Ovary (tissue), 10 donors: ENCODE measurements at places on chromosomes 5 and 9. TPM values are rescaled to one million over a fixed set of nuclear protein-coding genes. Genes with fewer than 3 reads are reported as not detected.
A peak's percentile ranks its signal among the peaks of the same experiment; 100 is the strongest.

SKP2 gene
- total RNA-seq, result 13.7 TPM

SPATA31A3 gene
- not detected for total RNA-seq

TLE1 gene
- 57.1 TPM for total RNA-seq

ABCA1 gene
- total RNA-seq, result 7.9 TPM

RPL7A gene
- 5,253 TPM for total RNA-seq

CAAP1 gene
- 10.0 TPM for total RNA-seq

MSMP gene
- total RNA-seq, result not detected

RFX3 gene
- total RNA-seq, result 22.7 TPM

GRCh38 chr5:86320266-86320665 is 297.5 kb upstream of the COX7C start:
- H3K36me3 ChIP-seq, result no peaks in the 10 kb centered on the region
- no peak for DNase-seq
- no peak overlapping the region for H3K27ac ChIP-seq
- no peak overlapping the region for H3K4me3 ChIP-seq
- H3K4me1 ChIP-seq, result no peaks in the 10 kb centered on the region

- no peak overlapping the region for H3K27ac ChIP-seq
- H3K4me1 ChIP-seq, result peaks cover 18% of the 10 kb centered on the region
- no peaks in the 10 kb centered on the region for H3K27me3 ChIP-seq
- peak overlapping the region; percentile 44 for H3K4me3 ChIP-seq
- H3K36me3 ChIP-seq, result no peaks in the 10 kb centered on the region
These were observed 20.9 kb downstream of the CXXC5 start for GRCh38 chr5:139668924-139669661.

DNA sequence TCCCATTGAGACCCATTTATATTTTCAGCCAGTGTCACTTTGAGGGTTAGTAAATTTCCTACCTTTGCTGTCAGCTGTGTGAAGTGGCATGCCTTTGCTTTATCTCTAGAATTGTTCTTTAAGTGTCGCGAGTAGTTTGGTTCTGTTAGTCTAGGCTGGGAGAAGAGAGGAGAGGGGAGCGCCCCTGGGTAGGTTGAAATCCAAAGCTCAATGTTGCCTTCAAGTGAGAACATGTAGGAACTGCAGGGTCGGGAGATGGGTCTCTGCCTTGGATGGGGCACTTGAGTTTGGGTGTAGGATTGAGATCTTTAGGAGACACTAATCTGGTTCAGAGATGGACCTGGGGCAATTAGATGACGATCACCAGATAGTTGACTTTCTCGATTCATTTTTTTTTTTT is 46.3 kb downstream of the STC2 start:
- no peak overlapping the region for H3K27ac ChIP-seq
- H3K4me1 ChIP-seq, result no peaks in the 10 kb centered on the region
- no peaks in the 10 kb centered on the region for H3K36me3 ChIP-seq
- H3K27me3 ChIP-seq, result no peaks in the 10 kb centered on the region

- peaks cover 2% of the 10 kb centered on the region for H3K4me1 ChIP-seq
- no peak overlapping the region for H3K4me3 ChIP-seq
- no peaks in the 10 kb centered on the region for H3K36me3 ChIP-seq
- H3K27me3 ChIP-seq, result no peaks in the 10 kb centered on the region
- DNase-seq, result no peak
- no peak overlapping the region for H3K27ac ChIP-seq
These were observed 6.3 kb downstream of the SHB start for GRCh38 chr9:38062498-38063362.

DNA sequence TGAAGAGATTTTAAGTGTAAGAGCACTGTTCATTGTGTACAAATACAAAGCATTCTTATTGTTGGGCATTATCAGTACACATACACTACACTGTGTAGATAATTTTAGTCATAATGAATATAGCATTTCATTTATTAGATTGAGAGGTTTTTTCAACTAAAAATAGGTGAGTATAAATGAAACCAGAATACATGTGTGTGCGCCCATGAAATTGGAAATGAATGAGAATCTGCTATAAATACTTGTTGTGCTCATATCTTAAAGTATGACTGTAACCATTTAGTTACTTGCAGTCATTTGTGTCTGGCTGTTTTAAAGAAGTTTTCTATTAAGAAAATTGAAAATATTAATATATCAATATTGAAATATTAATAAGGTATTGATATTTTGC is 189.0 kb upstream of the MEF2C start:
- no peaks in the 10 kb centered on the region for H3K27me3 ChIP-seq
- no peak overlapping the region for H3K27ac ChIP-seq
- no peak overlapping the region for H3K4me3 ChIP-seq
- DNase-seq, result no peak
- no peaks in the 10 kb centered on the region for H3K4me1 ChIP-seq

GRCh38 chr5:152505442-152506042 is 100.5 kb upstream of the NMUR2 start:
- H3K36me3 ChIP-seq, result no peaks in the 10 kb centered on the region
- H3K4me1 ChIP-seq, result no peaks in the 10 kb centered on the region
- H3K27ac ChIP-seq, result no peak overlapping the region
- DNase-seq, result no peak
- H3K4me3 ChIP-seq, result no peak overlapping the region

DNA sequence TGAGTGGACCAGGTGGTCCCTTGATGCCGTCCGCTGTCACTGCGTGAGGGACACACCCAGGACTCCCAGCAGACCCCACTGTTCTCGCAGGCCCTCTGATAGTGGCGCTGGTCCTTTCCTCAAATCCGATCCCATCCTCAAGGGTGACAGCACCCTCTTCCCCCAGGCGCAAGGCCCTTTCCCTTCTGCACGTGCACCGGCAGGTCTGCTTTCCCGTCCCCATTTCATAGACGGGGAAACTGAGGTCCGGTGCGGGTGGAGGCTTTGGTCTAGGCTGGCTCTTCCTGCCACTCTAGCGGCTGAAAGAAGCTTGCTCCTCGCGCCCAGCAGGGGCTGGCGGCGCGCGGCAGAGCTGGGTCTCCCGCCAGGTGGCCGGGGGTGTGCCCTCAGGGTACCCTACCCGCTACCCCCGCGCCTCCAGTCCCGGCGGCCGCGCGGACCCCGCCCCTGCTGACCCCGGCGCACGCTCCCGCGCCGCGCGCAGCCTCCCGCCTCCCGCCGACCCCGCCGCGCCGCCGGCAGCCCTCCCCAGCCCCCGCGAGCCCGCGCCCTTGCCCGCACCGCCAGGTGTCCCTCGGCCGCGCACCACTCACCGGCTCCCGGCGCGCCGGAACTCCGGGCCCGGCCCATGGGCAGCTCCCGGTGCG is 453 bp downstream of the RASGEF1C start:
- H3K4me1 ChIP-seq, result peaks cover 1% of the 10 kb centered on the region
- no peaks in the 10 kb centered on the region for H3K27me3 ChIP-seq
- H3K27ac ChIP-seq, result no peak overlapping the region
- no peak for DNase-seq
- no peaks in the 10 kb centered on the region for H3K36me3 ChIP-seq
- no peak overlapping the region for H3K4me3 ChIP-seq

- no peaks in the 10 kb centered on the region for H3K27me3 ChIP-seq
- no peak overlapping the region for H3K4me3 ChIP-seq
- DNase-seq, result no peak
- no peaks in the 10 kb centered on the region for H3K4me1 ChIP-seq
These were observed 134.4 kb downstream of the BARX1 start for GRCh38 chr9:93820667-93821306.

DNA sequence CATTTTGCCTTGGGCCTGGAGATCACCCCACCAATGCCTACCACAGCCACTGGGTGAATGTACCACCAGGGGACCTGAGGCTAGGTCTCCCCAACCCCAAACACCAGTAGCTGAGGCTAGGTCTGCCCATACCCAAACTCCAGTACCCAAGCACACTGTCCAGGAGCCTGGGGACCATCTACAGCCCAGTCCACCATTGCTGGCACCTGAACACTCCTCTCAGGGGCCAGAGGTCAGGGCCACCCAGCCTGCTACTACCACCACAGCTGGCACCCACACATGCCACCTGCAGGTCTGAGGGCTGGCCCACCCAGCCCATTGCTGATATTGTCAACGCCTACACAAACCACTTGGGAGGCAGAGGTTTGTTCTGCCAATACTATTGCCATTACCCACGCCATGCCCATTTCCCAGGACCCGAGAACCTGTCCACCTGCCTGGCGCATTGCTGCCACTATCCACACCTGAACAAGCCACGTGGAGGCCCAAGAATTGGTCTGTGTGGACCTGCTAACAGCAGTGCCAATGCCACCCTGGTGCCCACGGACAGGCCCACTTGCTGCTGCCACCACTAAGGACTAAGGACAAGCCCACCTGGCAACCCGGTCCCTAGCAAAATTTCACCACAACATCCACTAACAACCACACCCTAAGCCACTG is 59.2 kb downstream of the ZDHHC21 start:
- H3K4me1 ChIP-seq, result no peaks in the 10 kb centered on the region
- no peak overlapping the region for H3K4me3 ChIP-seq
- H3K36me3 ChIP-seq, result no peaks in the 10 kb centered on the region

DNA sequence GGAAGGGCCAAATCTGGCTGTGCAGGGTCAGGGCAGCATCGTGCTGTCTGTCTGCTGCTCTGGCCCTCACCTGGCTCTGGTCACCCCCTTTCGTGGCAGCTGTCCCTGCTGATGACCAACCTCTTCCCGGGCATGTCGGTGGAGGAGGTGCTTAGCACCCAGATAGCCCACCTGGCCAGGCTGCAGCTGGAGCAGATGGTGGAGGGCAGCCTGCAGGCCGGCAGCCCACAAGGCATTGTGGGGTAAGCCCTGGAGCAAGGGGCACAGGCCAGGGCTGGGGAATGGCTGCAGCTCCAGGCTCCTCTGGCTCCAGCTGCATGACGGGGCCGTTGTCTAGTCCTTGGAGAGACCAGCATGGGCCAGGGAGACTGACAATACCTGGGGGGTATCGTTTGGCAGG is 8.2 kb downstream of the TOR2A start:
- peaks cover 5% of the 10 kb centered on the region for H3K4me1 ChIP-seq
- DNase-seq, result no peak
- no peaks in the 10 kb centered on the region for H3K36me3 ChIP-seq
- H3K27me3 ChIP-seq, result no peaks in the 10 kb centered on the region
- no peak overlapping the region for H3K27ac ChIP-seq

DNA sequence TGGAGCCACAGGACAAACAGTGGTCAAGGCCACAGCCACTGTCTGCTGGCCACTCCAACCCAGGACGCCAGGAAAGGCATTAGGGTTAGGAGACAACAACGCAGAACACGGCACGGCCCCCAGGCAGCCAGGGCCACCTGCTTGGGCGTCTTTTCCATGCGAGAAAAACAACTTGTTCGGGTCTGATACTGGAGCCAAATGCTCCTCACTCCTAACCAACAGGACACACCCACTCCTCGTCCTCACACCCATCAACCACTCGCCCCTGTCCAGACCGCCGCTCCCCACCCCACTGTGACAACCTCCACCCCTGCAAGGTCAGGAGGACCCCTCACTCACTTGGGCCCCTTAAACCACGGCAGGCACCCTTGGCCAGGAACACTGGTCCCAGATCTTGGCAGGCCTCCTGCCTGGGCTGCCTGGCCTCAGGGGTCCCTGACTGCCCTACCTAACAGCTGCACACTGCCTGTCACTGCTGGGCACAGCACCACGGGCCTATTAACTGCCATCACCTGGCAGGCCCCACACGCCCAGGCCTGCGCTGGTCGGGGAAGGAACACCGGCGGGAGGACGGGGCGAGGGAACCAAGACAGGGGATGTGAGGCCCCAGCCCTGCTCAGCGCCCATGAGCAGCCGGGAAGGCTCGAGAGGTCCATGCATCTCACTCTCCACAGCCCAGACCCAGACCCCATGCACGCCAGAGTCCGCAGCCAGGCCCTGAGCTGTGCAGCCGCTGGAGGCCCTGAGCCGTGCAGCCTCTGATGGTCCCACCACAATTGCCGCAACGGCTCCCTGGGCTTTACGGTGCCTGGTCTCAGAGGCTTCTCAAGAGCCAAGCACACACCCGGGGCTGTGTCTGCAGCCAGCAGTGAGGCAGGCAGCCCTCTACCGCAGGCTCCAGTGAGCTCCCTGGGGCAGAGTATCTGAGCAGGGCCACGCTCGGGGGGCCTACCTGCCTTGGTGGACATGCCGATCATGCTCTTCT is 13.8 kb downstream of the CLPTM1L start:
- no peaks in the 10 kb centered on the region for H3K36me3 ChIP-seq
- DNase-seq, result no peak
- H3K27ac ChIP-seq, result no peak overlapping the region
- no peaks in the 10 kb centered on the region for H3K27me3 ChIP-seq
- H3K4me3 ChIP-seq, result no peak overlapping the region

GRCh38 chr9:121781145-121781548 is 129.7 kb downstream of the DAB2IP start:
- no peaks in the 10 kb centered on the region for H3K4me1 ChIP-seq
- no peak for DNase-seq
- H3K4me3 ChIP-seq, result no peak overlapping the region

DNA sequence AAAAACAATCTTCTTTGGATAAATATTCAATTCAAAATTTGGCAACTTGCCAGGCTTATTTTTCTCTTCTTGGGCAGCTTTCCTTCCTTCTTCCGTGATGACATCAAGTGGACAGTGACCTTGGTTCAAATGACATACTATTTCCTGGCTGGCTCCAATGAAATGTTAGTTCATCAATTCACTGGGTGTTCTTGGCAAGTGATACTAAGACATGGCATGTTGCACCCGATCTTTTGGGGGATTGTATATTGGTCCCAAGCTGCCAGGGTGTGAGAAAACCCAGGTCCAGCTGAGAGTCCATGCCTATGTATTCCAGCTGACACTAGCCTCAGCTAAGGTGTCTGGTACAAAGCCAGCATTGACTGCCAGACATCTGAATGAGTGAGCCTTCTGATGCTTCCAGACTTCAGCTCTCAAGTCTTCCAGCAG is 252.9 kb downstream of the MAT2B start:
- H3K27me3 ChIP-seq, result no peaks in the 10 kb centered on the region
- no peaks in the 10 kb centered on the region for H3K4me1 ChIP-seq
- H3K36me3 ChIP-seq, result no peaks in the 10 kb centered on the region
- H3K27ac ChIP-seq, result no peak overlapping the region

GRCh38 chr9:123360161-123361085 is 4.4 kb downstream of the CRB2 start:
- peaks cover 3% of the 10 kb centered on the region for H3K4me1 ChIP-seq
- no peak overlapping the region for H3K27ac ChIP-seq

GRCh38 chr5:158765407-158765806 is 334.3 kb downstream of the EBF1 start:
- H3K36me3 ChIP-seq, result no peaks in the 10 kb centered on the region
- H3K27ac ChIP-seq, result no peak overlapping the region
- DNase-seq, result no peak

GRCh38 chr5:149824120-149824519 is 94.0 kb downstream of the PPARGC1B start:
- DNase-seq, result no peak
- H3K4me3 ChIP-seq, result no peak overlapping the region
- H3K27me3 ChIP-seq, result no peaks in the 10 kb centered on the region
- H3K4me1 ChIP-seq, result peaks cover 19% of the 10 kb centered on the region
- H3K36me3 ChIP-seq, result no peaks in the 10 kb centered on the region

DNA sequence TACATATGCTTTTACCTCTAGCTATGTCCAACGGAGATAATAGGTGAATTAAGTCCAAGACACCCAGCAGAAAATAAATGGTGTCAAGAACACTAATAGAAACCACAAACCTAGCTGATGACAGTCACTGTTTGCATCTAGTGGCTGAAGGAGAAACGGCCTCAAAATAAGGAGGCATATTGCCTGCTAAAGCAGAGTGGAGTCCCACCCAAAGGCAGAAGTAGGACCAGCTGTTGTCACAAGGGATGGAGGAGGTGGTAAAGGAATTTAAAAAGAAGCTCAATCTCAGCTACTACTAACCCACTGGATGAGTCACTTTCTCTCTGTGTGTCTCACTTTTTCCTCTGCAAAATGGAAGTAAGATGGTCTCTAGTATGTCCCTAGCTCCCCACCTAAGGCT is 224.3 kb downstream of the GRIA1 start:
- no peak for DNase-seq
- no peaks in the 10 kb centered on the region for H3K27me3 ChIP-seq
- H3K4me3 ChIP-seq, result no peak overlapping the region
- H3K36me3 ChIP-seq, result no peaks in the 10 kb centered on the region
- no peaks in the 10 kb centered on the region for H3K4me1 ChIP-seq
- no peak overlapping the region for H3K27ac ChIP-seq
